ENCODE measurements at places on chromosomes 2 and 18.

GRCh38 chr2:234399451-234400246, 97.2 kb downstream of the ARL4C start:
- DNase-seq, result peak; percentile 77

GRCh38 chr2:186098821-186099220, 360.2 kb downstream of the FSIP2 start:
- no peak for DNase-seq

DNA sequence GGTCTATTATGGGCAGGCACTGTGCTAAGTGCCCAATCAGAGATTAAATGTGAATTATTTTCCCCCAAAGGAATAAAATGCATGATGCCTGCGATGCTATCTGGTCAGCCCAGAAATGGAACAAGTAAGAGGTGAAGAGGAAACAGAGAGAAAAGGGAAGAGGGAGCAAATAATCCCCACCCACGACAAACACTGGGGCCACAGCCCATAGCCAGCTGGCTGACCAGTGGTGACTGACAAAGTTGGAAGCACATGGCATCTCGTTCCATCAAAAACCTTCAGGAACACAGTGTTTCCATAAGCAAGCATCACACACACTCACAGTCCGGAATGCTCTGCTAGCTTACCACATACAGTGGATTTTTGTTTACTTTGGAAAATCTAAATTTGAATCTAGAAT, 21.1 kb upstream of the COX7A2L start:
- DNase-seq, result no peak

- peak; percentile 78 for DNase-seq
Measured at GRCh38 chr2:45851576-45852304, 200.3 kb downstream of the PRKCE start.

DNA sequence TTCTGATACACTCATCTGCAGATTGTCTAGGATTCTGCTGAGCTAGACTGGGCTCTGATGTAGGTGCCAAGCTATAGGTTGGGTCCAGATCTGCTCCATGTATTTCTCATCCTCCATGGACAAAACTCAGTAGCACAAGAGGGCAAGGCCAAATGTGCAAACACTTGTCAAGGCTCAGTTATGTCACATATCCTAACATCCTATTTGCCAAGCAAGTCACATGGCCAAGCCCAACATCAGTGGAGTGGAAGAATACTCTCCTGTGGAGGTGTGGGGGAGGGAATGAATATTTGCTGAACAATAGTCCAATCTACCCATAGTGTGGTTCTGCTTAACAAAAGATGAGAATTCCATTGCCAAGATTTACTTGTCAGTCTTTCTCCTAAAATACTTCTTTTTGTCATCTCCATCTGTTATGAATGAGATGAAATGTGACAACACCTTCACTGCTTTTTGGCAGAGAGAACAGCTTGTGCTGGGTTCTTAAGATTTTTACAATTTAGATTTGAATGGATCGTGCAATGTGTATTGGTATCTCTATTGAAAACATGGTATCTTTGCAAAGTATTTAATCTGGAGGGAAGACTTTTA, 89.9 kb downstream of the OXER1 start:
- no peak for DNase-seq

- DNase-seq, result no peak
Measured at GRCh38 chr2:142926445-142926844, 49.0 kb downstream of the KYNU start.

DNA sequence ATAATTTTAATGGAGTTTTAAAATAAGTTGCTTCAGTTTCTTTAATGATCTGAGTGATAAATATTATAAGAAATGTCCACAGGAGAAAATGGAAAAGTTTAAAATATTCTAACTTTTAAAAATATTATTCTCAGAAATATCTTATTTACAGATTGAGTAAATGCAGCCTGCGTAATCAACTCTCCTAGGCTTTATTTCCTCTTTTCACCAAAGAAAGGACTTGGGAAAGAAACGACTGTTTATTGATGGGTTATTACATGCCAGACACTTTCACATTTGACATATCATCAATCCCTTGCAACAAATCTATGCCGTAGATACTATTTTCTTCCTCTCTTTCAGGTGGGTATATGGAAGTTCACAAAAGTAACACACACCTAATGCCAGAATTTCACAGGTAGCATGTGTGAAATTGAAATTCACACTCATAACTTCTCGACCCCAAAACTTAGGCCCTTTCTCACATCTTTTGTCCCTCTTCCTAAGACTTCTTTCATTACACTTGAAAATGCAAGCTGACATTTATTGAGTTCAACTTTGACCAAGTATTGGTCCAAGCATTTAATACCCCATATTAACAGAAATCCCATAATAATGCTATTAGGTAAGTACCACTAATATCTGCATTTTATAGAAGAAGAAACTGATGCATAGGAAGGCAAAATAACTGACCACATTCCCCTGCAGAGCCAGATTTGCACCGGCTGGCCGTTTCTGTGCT, 49.2 kb downstream of the MYOM1 start:
- DNase-seq, result no peak

DNA sequence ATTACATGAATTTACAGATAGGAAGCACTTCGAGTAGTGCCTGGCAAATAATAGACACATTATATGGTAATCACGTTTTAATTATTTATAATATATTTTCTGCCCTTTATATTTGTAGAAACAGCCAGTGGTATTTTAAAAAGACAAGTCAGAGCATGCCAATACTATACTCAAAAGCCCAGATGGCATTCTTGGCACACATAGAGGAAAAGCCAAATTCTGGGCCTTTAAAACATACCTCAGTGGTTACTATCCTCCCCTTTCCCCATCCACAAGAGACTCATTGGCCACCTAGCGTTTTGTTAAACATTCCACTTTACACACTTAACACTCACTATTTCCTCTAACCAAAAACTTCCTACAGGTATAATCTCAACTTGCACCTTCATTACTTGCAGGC, 63.3 kb upstream of the ZNF804A start:
- DNase-seq, result no peak

- DNase-seq, result no peak
Measured at GRCh38 chr2:62229082-62229605, 33.2 kb downstream of the B3GNT2 start.

- DNase-seq, result peak; percentile 74
Measured at GRCh38 chr2:46493241-46493970, 14.0 kb downstream of the TMEM247 start.

GRCh38 chr2:854460-854859, 96.2 kb upstream of the SNTG2 start:
- DNase-seq, result peak; percentile 43

- DNase-seq, result no peak
Measured at GRCh38 chr2:145729993-145730770, 1210.3 kb upstream of the ZEB2 start.

DNA sequence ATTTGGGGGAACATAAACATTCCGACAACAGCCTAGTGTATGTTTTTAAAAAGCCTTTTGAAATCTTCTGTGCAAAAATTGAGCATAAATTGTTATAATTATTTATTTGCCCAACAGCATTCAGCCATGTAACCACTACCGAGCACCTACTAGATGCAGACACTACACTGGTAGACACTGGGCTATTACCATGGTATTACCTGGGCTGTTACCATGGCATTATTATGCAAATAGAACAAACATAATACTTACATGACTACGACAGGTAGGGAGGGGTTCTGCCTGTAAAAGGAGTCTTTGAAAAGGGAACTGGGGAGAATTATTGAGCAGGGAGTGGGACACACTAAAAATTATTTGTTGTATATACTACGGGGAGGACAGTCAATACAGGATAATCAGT, 116.4 kb downstream of the MREG start:
- no peak for DNase-seq

Measured in GM03348 (cell line).